ENCODE measurements at places on chromosomes 3 and 15.

- DNase-seq = no peak
Observed at GRCh38 chr15:94234300-94234699, 2.9 kb downstream of the MCTP2 start.

DNA sequence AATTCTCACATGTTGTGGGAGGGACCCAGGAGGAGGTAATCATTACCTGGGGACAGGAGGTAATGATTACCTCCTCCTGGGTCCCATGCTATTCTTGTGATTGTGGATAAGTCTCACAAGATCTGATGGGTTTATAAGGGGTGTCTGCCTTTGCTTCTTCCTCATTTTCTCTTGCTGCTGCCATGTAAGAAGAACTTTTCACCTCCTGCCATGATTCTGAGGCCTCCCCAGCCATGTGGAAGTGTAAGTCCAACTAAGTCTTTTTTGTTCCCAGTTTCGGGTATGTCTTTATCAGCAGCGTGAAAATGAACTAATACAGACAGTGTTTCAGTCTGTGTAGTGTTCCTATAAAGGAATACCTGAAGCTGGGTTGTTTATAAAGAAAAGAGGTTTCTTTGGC is 13.1 kb upstream of the KCTD6 start:
- DNase-seq = no peak

DNA sequence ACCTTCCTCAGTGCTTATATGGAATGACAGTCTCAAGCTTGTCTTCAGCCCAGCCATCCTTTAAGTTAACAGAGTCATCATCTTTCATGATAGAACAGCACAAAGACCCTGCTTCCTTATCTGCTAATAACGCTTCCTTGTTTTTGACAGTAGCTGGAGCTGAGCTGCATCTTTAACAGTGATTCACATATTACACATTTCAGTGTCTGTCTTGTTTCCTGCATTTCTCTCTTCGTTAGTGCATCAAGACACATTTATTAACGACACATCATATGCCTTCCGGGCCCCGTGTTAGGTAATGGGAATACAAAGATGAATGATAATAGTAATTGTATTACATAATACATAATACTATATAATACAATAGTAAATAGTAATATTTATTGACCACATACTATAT is 30.2 kb upstream of the GREM1 start:
- DNase-seq = no peak

- DNase-seq = no peak
Observed at GRCh38 chr15:59317211-59317610, 55.5 kb downstream of the MYO1E start.

DNA sequence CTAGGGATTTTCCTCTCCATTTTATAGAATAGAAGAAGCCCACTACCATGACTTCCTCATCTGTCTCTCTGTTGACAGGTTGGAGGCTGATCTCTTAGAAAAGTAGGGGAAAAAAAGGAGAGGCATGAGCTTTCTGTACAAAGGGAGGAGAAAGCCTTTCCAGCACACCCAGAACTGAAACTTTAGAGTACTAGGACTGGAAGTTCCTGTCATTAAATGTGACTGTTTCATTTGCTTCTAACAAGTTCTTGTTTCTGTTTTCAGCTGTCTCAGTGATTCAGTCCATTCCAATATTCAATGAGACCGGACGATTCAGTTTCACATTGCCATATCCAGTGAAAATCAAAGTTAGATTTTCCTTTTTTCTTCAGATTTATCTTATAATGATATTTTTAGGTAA is 39.0 kb downstream of the INTS14 start:
- no peak for DNase-seq

- DNase-seq = no peak
Observed at GRCh38 chr15:45884755-45885445, 250.1 kb downstream of the SQOR start.

DNA sequence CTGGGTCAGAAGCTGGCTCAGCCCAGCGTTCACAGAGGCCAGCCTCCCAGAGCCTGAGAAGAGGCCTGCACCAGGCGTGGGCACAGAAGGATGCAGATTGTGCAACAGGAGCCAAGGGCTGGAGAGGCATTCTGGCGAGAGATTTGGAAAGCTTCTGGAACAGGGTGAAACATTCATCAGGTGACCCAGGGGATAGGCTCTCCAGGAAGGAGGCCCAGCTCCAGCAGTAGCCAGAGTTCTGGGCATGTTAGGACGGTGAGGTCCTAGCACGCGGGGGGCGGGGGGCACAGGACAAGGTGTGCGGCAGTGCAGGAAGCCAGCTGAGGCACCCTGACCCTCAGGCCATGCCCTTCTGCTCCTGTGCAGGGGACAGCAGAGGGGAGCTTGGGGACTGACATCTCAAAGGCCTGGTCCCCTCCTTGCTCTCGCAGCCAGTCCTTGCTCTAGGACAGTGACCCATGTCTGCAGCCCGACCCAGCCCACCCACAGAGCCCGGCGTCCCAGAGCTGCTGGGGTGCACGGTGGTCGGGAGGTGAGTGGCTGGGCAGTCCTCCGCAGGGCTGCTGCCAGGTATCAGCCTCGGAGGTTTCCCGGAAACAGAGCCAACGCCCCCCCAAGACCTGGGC is 111.7 kb upstream of the KLF13 start:
- no peak for DNase-seq

- no peak for DNase-seq
Observed at GRCh38 chr3:85495602-85496001, 536.8 kb downstream of the CADM2 start.

GRCh38 chr3:30358871-30359270 is 247.5 kb upstream of the TGFBR2 start:
- no peak for DNase-seq

DNA sequence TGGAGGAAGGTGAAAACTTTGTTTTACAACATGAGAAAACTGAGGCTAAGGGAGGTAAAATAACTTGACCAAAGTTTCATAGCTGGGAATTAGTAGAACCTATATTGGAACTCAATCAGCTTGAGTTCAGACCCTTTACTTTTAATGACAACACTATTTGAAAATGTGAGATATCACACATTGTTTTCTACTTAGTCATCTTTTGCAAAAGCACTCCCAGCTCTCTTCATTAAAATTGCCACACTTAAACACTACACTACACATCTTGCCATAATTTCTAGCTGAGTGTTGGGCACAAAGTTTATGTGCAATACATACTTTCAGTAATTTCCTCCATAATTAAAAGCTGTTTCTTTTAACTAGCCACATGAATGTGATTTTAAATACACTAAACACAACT is 230.4 kb upstream of the DCBLD2 start:
- DNase-seq = no peak

- no peak for DNase-seq
Observed at GRCh38 chr3:72475258-72476138, 372.7 kb downstream of the SHQ1 start.

DNA sequence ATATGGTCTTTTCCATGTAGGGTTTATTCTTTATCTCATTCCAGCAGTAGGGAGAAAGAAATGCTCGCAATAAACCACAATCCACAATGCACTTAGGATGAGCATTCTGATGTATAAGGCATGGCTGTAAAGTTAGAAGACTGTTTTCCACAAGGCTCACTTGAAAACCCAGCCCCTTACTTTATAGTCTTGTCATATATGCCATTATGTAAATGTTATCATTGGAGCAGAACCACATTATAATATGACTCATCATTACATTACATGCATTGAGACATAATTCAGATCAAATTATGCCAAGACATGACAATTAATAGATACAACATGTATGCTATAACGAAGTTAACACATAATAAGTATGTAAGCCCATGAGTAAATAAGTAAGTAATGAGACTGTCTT is 348.1 kb downstream of the LSAMP start:
- no peak for DNase-seq

DNA sequence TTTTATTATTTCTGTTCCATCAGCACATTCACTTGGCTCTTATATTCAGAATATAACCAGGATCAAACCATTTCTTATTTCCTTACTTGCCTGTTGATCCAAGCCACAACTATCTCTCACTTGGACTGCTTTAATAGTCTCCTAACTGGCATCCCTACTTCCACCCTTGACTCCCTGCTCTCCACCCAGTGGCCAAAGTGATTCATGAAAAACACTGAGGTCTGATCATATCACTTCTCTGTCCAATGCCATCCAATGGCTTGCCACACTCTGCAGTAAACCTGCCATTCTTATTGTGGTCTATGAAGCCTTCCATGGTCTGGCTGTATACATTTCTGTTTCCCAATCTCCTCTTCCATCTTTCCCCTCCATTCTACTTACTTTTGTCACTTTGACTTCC is 576.1 kb downstream of the PDCD6IP start:
- DNase-seq = no peak

- DNase-seq = peak; percentile 38
Observed at GRCh38 chr3:13281507-13282357, 138.4 kb downstream of the NUP210 start.

DNA sequence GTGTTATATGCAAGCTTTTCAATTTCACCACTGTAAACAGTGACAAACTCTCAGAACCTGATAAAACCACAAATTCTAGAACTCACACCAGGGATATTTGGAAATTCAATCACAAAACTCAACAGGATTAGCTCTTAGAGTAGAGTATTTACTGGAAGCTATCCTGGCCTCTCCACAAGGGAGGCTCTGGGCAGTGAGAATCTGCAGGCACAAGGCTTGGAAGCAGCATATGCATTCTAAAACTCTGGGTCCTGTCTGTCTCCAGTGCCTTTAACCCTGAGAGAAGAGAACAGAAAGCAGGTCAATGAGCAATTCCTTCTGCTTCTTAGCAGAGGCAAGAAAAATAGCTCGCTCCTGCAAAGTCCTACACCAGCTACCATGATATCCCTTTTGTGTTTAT is 23.4 kb downstream of the PLSCR4 start:
- peak; percentile 13 for DNase-seq

DNA sequence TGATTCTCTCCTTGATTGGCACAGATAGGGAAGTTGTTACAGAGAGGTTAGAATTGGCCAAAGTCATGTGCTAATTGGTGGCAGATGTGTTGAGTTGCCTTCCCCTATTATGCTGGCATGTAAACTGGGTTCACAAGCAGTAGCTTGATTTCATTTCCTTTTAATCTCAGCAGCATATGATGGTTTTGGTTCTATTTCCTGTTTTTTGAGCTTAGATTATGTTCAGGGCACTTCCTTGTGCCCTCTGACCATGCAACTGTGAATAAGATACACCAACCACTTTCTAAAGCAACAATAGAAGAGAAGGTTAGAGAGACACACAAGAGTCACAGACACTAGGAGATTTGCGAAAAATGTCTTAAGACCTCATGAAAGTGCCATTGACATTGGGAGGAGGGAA is 16.5 kb downstream of the HPS3 start:
- no peak for DNase-seq

- peak; percentile 18 for DNase-seq
Observed at GRCh38 chr3:66153481-66154443, 67.0 kb upstream of the SLC25A26 start.

GRCh38 chr3:49333916-49334633 is 5.8 kb downstream of the USP4 start:
- no peak for DNase-seq

DNA sequence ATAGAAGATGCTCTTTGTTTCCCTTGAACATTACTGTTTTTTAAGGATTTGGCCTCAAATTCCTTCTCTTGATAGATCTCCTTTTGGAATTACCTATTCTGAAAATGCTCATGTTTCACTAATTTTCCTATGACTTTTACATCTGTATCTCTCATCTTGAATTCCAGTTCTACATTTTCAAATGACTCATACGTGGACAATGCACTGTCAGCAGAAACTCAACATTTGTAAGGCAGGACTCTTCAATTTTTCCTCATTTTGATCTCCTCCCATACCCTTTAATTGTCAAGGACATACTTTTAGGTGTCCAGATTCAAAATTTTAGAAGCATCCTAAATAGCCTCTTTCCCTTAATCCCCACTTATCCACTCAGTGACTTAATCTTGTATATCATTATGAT is 341.0 kb upstream of the RASGRP1 start:
- DNase-seq = no peak

DNA sequence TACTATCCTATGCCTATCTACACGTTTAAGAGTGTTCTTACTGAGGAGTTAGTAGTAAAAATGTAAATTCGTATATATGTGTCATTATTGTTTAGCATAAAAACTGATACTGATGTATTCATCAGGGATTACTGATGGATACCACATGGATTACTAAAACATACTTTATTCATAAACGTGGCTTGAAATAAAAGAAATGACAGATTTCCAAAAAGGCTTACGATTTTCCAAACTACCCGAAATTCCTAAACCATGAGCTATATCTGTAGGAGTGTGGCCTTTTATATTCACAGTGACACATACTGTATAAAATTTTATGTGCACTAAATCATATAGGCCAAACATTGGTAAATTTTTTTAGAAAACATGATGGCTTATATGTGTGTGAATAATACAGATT is 6.9 kb downstream of the TSC22D2 start:
- DNase-seq = no peak

DNA sequence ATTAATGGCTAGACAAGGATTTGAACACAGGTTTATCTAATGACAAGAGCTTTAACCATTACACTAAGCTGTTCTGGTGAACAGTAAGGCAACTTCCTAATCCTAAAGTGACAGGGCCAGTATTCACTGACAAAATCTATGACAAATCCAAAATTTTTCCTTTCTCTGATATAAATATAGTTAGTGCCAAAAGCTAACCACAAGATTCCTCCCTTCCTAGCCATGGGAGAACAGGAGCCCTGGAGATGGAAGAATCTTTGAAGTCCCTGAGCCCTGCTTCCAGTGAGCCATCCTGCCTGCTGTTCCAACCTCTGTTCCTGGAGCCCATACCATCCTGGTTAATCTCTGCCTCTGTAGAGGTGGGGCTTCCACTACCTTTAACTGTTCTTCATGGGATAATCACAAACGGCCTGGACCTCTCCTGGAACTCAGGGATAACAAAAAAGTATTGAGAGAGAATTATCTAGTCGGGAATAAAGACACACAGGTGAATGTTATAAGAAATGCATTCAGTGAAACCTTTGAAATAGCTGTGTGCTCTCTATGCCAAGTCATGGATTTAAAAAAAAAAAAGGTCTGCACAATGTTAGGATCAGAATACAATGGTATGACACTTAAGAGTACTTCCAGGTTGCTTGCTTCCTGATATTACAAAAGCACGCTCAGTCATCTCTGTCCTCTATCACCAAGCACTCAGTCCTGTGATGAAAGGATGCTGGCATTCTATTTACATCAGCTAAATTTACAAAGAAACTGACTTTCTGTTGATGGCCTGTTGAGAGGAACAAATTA is 235.8 kb downstream of the SUCLG2 start:
- no peak for DNase-seq
